ENCODE measurements at places on chromosomes 12 and 14.

DNA sequence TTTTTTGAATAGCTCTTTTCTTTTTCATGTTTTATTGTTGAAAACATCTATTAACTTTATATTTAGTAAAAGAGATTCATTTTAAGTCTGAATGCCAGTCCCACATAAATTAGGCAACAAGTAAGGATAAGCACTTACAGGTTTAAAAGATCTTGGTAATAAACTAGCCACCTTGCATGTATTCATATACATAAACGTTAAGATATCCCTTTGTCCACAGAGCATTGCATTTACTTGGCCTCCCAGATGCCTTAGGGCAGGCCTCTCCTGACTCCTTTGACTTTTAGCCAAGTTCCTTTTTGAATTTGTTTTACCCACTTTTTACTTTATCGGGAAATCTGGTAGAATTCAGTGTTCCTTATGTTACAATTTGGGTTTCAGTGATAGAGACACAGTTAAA, 331.7 kb downstream of the ETNK1 start:
- DNase-seq, result no peak

GRCh38 chr12:14240873-14241220, 124.6 kb upstream of the ATF7IP start:
- DNase-seq, result no peak

GRCh38 chr14:23093991-23094665, 808 bp downstream of the ACIN1 start:
- no peak for DNase-seq

GRCh38 chr14:32531942-32532515, 202.9 kb downstream of the AKAP6 start:
- DNase-seq, result no peak

DNA sequence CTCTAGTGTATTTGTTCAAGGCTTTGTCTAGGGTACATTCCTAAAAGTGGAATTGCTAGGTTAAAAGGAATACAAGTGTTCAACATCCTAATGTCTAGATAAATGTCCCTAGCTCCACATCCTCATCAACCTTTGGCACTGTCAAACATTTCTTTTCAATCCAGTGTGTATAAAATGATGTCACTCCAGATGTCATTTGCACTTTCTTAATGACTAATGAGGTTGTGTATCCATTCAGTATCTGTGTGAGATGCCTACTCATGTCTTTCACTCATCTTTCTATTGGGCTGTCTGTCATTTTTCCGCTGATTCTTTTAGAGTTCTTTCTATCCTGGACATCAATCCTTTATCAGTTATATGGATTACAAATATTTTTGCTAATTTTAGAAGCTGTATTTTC, 43.3 kb downstream of the ARMH4 start:
- no peak for DNase-seq

DNA sequence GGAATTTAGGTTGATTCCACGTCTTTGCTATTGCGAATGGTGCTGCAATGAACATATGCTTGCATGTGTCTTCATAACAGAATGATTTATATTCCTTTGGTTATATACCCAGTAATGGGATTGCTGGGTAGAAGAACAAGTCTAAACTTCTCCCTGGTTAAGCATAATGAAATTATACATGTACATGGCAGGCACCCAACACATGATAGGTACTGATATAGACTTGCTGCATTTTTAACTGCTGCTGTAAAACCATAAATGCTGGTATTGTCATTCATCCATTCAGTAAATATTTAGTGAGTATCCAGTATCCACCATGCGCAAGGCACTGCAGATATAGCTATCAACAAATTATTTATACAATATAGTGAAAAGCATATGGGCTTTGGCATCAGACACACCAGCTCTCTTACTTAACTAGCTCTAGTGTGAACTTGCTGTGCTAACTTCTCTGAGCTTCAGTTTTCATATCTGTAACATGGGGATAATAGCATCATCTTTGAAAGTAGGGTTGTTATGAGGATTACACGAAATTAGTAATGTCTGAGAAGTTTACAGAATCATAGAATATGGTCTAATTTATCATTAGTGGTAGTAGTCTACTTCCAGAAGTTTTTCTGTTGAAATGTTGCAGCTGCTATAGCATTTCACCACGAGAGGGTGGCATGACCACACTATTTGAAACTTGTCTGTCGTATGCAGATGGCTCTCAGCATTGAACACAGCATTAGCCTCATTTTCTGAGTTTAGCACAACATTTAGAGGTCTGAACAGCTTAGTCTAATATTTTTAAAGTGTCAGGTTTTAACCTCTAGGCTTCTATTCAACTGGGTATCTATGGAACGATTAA, 32.0 kb upstream of the SEL1L start:
- no peak for DNase-seq

DNA sequence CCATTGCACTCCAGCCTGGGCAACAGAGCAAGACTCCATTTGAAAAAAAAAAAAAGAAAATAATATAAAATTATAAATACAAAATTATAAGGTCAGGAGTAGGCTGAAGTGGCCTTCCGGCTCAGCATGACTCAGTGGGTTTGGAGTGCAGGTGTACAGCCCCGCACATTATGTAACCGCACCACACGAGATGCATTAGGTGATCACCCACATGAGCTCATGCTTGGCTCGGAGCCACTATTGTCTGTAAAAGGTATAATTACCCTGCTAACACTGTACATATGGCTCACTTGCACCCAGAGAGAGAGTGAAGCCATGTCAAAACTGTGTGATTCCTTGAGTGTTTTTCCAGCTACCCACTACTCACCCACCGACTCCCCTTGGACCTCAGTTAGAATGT, 557.0 kb downstream of the SLC6A15 start:
- no peak for DNase-seq

GRCh38 chr14:47186486-47186885, 488.9 kb downstream of the MDGA2 start:
- DNase-seq, result no peak

GRCh38 chr14:73220634-73221033, 16.7 kb upstream of the PAPLN start:
- no peak for DNase-seq

All from stimulated activated CD4-positive, alpha-beta T cell treated with anti-CD3 and anti-CD28 coated beads, TNF-alpha, amount 100 ng/mL, for 24 hours (primary cell).